ENCODE measurements at places on chromosomes 7 and 10.

DNA sequence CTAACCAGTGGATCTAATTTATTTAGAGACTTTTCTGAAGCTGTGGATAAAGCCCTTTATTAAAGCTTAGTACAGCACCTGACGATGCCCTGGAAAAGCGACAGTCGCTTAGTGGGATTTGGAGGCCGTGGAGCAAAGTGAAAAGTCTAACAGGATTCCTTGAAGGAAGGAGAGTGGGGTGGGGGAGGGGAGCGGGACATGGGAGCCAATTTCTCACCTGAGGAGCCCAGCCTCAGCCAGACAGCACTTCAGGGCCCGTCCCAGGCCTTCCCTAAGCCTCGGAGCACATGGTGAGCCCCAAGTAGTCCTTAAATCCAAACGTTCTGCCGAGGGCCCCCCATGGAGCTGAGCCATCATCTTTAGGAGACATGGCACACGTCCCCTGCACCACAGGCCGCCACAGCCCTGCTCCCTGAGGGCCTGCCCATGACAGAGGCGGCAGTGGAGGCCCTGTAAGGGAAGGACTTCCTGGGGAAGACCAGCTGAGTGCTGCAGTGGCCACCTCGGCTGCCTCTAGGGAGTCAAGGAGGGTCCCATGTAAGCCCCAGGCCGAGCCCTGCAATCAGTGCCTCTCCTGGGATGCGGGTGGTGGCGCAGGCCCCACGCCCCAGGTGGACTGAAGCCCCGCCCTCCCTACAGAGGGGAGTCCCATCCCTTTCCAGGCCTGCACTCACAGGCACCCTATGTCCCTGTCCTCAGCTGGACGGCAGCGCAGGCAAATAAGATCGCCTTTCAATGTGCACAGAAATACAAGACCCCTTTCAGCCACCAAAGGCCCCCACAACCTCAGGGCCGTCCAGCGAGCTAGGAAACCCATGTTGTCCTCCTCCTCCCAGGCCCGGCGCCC, 187.0 kb downstream of the MAD1L1 start:
- no peak for DNase-seq

GRCh38 chr10:60649485-60650377, 128.5 kb upstream of the CDK1 start:
- no peak for DNase-seq

DNA sequence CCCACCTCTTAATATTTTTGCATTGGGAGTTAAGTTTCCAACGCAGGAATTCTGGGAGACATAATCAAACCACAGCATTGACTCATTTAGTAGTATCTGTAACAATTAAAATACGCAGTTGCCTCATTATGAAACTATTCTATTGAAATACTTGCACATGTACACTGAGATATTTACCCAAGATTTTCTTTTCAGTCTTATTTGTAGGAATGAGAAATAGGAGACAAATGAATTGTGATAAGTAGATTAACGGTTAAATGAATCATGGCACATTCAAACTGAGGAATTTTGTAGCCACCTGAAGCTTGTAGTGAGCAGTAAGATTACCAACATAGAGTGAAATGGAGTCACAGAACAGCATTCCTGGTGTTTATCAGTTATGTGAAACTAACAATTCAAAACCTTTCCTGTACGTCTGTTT, 18.1 kb downstream of the RP9 start:
- DNase-seq = no peak

- DNase-seq = no peak
These were observed 10.2 kb downstream of the PYROXD2 start for GRCh38 chr10:98404571-98405359.

DNA sequence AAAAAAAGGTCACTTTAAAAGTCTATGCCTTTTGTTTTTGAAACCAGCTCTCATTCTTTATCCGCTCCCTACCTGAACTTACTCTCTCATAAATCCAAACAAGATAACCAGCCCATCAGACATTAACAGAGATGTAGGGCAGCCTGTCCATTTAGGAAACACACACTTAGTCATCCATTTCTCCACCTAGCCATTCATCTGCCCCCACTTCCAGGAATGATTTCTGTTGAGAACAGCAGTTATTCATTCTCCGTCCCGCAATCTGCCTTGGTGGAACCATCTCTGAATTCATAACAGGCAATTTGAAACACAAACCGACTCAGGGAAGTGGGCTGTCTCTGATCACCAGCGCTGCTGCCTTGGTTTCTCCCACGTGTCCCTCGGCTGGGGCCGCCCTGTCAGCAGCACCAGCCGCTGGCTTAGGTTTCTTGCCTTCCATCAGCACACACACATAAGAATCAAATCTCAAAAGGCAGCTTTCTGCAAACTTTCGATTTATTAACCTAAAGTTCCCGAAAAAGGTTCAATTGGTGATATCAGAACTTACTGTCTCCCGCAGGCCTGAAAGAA, 528.2 kb upstream of the NRP1 start:
- no peak for DNase-seq

- DNase-seq = peak; percentile 44
These were observed 127.9 kb upstream of the STK17A start for GRCh38 chr7:43454936-43455518.

- no peak for DNase-seq
These were observed 518.0 kb downstream of the REEP3 start for GRCh38 chr10:64039198-64039597.

- DNase-seq = no peak
These were observed 39.8 kb downstream of the GNA12 start for GRCh38 chr7:2804227-2804763.

GRCh38 chr10:56624082-56624481, 263.0 kb upstream of the ZWINT start:
- DNase-seq = no peak

GRCh38 chr7:67311901-67312300, 315.3 kb downstream of the TYW1 start:
- no peak for DNase-seq

DNA sequence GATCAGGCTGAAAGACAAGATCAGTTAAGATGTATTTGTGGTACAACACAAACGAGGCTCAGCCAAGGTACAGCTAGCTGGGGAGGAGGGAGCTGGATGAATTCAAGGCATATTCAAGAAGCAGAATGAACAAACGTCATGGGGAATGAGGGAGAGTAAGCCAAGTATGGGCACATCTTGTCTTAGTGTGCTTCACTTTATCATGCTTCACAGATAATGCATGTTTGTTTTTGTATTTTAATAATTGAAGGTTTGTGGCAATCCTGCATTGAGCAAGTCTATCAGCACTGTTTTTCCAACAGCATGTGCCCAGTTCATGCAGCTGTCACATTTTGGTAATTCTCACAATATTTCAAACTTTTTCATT, 135.4 kb downstream of the HIBADH start:
- DNase-seq = no peak

DNA sequence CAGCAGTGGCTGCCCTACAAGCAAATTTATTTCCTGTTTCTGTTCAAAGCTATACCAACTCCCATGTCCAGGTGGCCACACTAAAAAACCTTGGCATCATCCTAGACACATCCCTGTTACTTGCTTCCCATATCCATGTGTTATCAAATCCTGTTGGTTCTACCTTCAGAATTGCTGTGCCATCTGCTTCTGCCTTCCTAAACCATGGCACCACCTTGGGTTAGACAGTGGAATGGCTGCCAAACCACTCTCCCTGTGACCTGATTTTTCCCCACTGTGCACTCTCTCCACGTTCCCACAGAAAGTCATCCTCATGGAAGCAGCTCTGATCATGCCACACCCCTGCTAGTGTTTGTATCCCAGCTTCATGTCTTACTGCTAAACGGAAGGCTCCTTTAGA, 697.6 kb upstream of the GALNT17 start:
- peak; percentile 18 for DNase-seq

DNA sequence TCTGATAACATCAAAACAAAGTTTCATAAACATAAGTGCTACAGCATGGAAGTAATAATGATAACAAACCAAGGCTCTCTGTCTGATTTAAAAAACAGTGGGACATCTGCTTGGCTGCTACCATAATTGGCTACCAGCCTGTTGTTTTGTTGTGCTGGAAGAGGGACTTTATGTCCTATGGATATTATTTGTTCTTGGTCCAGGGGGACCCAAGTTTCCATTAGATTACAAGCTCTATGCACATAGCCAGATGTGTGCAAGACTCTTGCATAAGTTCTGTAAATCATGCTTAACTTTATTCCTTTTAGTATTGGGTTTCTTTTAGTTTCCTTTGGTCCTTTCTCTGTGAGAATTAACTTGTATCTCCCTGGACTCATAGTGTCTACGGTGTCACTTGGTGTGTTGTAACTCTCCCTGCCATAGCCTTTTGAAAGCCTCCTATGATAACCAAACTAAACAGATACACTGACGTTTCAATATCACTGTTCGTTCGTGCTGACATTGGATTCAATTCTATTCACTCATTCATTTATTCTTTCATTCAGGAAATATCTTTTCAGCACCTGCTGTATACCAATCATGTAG, 41.4 kb upstream of the CD36 start:
- no peak for DNase-seq

DNA sequence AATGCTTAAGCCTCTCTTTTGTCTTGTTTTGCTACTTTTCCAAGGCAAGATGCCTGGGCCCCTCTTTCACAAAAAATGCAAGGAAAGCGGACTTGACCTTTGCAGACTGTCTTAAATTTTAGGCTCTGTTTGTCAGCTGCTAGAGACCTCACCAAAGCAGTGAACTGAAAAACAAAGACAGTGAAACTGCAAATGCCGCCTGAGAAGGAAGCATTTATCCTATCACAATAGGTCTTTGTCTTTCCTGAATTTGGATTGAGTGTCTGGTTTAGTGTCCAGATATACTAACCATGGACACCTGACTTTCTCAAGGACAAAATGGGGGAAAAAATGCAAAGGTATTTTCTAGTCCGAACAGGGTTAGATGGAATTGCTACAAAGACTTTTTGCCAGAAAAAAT, 256.9 kb downstream of the INHBA start:
- no peak for DNase-seq

GRCh38 chr10:110360857-110361474, 56.2 kb upstream of the SMNDC1 start:
- no peak for DNase-seq

DNA sequence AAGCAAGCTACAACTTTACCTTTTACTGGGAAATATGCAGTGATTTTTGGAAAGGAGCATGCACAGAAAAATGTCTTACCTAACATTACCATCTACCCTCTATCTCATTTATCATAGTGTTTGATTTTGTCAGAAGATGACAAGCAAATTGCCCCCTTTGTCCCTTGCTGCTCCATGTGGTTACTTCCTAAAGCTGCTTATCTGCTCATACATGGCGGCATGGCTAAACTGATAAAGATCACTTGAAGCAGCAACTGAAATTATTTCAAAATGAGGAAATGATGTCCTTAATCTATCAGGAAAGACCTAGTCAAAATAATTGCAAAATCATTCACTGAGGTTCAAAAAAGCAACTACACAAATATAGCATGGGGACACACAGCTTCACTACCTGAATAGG, 1198.5 kb upstream of the SORCS1 start:
- no peak for DNase-seq

- no peak for DNase-seq
These were observed 64.8 kb downstream of the LANCL2 start for GRCh38 chr7:55429835-55430499.

- DNase-seq = no peak
These were observed 17.6 kb upstream of the SFR1 start for GRCh38 chr10:104104418-104104817.

DNA sequence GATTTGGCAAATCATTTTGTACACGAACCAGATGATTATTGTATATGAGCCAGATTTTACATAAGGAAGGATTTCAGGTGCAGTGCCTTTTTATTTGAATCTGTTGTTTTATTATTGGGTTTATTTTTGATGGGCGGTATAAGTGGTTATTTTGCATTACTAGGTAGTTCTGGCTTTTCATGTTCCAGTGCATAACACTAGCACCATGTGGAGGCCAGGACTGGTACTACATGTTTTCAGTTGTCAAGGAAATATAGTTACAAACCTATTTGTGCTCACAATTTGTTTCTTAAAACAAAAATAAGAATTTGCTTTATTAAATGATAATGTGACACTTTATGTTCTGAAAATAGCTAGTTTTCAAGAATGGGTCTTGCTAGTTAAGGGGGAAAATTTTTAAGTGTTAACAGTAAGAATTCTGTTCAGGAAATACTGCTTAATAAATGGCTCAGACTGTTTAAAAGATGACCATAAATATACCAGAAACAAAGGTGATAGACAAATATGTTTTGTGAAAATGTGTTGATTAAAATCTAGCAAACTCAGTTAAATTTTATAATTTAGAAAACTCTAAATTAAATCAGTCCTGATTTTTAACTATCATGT, 7.1 kb upstream of the SEMA3E start:
- DNase-seq = no peak

Data from germinal center (tissue), 1 donor.